ENCODE measurements at places on chromosomes 4 and X.

- no peak for DNase-seq
Measured at GRCh38 chr4:2292646-2293108, 30.8 kb upstream of the MXD4 start.

- peak; percentile 4 for DNase-seq
Measured at GRCh38 chr4:141016117-141016798, 117.0 kb downstream of the RNF150 start.

- DNase-seq, result no peak
Measured at GRCh38 chrX:11397680-11398079, 104.5 kb downstream of the AMELX start.

GRCh38 chr4:61520166-61520565, 320.0 kb downstream of the ADGRL3 start:
- no peak for DNase-seq

DNA sequence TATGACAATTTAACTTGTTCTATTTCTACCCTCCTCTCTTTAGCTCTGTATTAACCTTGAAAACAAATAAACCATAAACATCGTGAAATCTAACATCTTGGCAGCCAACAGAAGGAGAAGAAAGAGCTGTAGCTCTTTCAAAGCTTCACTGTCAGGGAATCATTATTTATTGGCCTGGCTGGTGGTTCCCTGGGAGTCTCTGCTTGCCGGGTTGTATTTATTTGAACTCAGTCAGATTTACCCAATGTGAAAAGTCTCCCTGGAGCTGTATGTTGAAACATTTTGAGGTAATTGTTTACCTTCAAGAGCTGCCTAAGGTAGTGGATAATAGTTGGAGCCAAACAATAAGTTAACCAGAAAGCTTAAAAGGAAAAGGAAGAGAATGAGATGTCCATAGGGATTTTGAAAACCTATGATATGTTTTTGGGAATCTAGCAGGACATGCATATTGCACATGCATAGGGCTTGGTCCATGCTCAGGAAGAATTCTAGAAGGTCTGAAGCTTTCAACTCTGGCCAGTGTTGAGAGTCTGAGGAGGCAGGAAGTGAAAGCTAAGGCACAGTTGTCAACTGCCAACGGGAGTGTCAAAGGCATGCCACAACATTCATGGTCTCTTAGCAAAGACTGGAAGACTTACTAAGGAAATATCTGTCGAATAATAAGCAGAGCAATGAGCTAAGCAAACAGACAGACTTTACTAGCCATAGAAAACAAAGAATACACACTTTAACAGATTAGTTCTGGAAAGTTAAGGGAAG, 621.6 kb downstream of the PCDH7 start:
- DNase-seq, result peak; percentile 53

DNA sequence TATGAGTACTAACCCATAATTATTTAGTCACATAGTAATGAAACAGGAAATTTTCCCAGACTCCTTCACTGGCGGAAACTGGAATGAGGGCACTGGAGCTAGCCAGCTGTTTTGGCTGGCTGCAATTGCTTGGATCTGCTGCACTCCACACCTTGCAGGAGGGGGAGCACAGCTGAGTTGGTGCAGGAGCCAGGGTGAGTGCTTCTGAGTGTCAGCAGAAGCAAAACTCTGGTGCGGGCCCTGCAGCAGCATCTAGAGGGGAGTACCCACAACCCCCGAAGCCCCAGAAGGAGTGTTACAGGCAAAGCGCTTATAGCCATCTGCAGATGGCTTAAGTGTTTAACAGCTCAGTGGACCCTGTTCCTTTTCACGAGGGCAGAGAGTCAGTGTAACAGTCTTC, 96.1 kb downstream of the RPA4 start:
- DNase-seq, result no peak

DNA sequence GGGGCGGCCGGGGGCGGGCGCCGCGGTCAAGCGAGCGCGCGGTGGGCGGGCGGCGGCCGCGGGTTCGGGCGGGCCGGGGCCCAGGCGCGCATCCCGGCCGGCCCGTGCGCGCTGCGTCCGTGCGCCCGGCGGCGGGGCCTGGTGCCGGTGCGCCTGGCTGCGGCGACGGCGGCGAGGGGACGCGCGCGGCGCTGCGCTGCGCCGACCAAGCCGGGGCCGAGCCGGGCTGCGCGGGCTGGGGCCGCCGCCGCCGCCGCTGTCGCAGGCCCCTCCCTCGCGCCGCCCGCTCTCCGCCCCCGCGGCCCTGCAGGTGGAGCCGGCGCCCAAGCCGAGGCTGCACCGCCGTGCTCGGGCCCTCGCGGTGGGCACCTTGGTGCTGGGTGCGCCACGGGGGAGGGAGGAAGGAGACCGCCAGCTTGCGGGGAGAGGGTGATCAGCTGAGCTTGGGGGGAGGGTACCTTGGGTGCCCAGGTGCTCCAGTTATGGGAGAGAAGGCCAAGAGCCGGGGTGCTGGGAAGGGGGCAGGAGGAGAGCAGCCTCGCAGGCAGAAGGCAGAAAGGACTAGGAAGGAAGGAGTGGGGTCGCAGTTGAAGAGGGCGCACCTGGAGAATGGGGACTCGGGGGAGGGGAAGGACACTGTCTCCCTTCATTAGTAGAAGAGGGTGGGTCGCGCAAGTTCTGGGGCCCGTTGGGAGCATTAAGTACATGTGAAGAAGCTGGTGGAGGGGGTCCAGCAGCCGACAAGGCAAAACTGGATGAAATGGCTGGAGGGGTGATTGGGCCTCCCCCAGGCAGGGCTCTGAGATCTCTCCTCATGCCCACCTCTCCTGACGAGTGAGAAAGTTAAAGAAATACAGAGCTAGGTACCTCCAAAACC, at the start of gene PPP2R2C:
Gene PPP2R2C, minus strand, starts transcription at position 228 of the 877 bp plus-strand sequence. CDS start 385 bp downstream, outside the sequence.
- DNase-seq, result no peak

- no peak for DNase-seq
Measured at GRCh38 chr4:150090836-150091235, 12.6 kb downstream of the DCLK2 start.

- peak; percentile 38 for DNase-seq
Measured at GRCh38 chrX:65536291-65536690, 1.7 kb upstream of the LAS1L start.

- peak; percentile 28 for DNase-seq
Measured at GRCh38 chrX:116317409-116317808, 119.0 kb upstream of the SLC6A14 start.

- DNase-seq, result peak; percentile 36
Measured at GRCh38 chr4:150078041-150078578, at the start of gene DCLK2. TSS of gene DCLK2 (plus strand) at chr4:150078445. CDS start at chr4:150079028, 583 bp downstream.

Data from epithelial cell of esophagus (primary cell).